ENCODE measurements at places on chromosomes 11 and 22.

- no peak for DNase-seq
Measured at GRCh38 chr11:74253361-74253760, 58.1 kb downstream of the P4HA3 start.

GRCh38 chr11:14451825-14452224, 47.8 kb downstream of the COPB1 start:
- no peak for DNase-seq

DNA sequence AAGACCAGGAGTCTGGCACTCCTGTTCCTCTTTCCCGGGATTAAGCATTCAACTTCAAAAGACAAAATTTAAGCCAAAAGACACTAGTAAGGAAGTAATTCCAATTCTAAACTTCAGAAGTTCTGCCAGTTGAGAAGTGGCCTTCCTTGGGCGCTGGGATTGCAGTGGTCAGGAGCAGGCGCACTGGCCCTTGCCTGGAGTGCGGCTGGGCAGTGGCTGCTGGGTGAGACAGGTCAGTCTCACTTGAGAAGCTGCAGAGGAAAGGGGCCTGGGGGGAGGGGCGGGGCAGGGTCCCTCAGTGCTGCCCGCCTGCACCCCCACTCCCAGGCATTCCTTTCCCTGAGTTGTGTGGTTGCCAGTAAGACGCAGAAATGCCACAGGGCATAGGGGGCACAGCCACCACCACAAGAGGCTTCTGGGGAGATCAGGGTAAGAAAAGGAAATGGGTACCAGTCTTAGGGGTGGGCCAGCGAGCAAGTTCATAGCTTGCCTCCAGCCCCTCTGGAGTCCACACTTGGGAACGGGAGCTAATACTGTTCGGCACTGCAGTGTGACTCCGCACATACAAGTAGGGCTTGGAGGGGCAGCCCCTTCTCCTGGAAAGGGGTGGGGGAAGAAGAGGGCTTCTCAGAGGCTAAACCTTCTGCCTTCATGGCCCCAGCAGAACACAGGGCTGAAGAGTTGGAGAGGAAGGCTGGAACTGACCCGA, 5.5 kb downstream of the MRPL49 start:
- DNase-seq, result no peak

- DNase-seq, result no peak
Measured at GRCh38 chr11:27254744-27255446, 108.1 kb downstream of the CCDC34 start.

- DNase-seq, result no peak
Measured at GRCh38 chr11:69444381-69445130, 36.9 kb upstream of the LINC01488 start.

DNA sequence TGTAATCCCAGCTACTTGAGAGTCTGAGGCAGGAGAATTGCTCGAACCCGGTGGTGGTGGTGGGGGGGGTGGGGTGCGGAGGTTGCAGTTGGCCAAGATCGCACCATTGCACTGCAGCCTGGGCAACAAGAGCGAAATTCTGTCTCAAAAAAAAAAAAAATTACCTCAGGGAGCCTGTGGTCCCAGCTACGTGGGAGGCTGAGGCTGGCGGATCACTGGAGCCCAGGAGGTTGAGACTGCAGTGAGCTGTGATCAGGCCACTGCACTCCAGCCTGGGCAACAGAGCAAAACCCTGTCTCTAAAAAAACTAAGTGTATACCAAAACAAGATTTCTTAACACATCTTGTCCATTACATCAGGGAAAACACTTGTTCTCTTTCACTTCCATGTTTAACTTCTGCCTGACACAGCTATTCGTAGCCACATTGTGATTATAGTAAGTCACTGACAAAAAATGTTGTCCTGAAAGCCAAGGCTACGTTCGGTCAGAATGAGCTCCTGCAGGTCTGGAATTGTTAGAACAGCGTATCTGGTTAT, 1.4 kb downstream of the TMEM80 start:
- no peak for DNase-seq

DNA sequence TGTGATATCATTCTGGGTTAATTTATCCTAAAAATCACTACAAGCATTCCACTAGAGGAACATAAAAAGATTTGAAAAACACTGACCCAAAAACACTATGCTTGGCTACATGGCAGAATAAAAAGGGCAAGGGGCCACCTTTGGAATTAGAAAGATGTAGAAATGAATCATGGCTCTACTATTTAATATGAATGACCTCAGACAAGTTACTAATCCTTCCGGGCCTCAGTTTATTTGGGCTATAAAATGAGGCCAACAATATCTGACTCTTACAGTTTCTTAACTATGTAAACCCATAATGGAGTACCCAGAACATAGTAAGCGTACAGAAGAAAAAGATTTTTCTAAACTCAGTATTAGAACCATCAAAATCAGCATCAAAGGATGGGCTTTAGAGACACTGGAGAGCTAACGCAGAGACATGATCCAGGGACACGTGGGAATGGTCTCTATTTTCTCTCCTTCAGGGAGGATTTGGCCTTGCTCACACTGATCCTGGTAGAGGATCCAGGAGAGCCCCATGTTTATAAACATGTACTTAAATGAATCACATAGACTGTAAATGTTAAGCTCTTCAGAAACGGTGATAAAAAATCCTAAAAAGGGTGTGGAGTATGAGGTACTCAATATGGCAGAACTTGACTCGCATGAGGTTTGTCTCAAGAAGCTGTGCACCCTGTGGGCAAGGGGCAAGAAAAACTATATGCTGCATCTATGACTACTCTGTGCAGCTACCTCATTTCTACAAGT, 288.4 kb upstream of the PITPNB start:
- DNase-seq, result no peak

GRCh38 chr11:112632866-112633505, 328.2 kb upstream of the NCAM1 start:
- DNase-seq, result no peak
